Stimulated activated memory B cell treated with anti-CD40 and anti-IgM and Interleukin-4, amounts not matched to agents 10 μg/mL and 1 μg/mL and 100 μg/mL, for 72 hours (primary cell): ENCODE measurements at places on chromosomes 2 and 18.

GRCh38 chr2:60475123-60475830, 78.2 kb downstream of the BCL11A start:
- ATAC-seq = no peak

- ATAC-seq = no peak
These were observed 1.1 kb upstream of the NYAP2 start for GRCh38 chr2:225398372-225398771.

- no peak for ATAC-seq
These were observed 40.4 kb upstream of the GPR155 start for GRCh38 chr2:174527101-174527721.

- ATAC-seq = no peak
These were observed 14.1 kb downstream of the NRP2 start for GRCh38 chr2:205696331-205696926.

GRCh38 chr2:226308986-226309385, 490.6 kb downstream of the IRS1 start:
- ATAC-seq = no peak

- ATAC-seq = no peak
These were observed 227.6 kb upstream of the SMIM21 start for GRCh38 chr18:75654851-75655751.

- ATAC-seq = no peak
These were observed 30.6 kb downstream of the MYO7B start for GRCh38 chr2:127566139-127566417.

GRCh38 chr2:212197776-212198175, 340.8 kb downstream of the ERBB4 start:
- ATAC-seq = no peak

- ATAC-seq = no peak
These were observed 28.6 kb downstream of the RBMS1 start for GRCh38 chr2:160465002-160465401.

GRCh38 chr2:235603659-235604058, 109.8 kb downstream of the AGAP1 start:
- ATAC-seq = no peak

GRCh38 chr2:202494300-202495229, 118.4 kb downstream of the BMPR2 start:
- no peak for ATAC-seq

GRCh38 chr2:58740426-58740825, 499.3 kb upstream of the FANCL start:
- no peak for ATAC-seq

DNA sequence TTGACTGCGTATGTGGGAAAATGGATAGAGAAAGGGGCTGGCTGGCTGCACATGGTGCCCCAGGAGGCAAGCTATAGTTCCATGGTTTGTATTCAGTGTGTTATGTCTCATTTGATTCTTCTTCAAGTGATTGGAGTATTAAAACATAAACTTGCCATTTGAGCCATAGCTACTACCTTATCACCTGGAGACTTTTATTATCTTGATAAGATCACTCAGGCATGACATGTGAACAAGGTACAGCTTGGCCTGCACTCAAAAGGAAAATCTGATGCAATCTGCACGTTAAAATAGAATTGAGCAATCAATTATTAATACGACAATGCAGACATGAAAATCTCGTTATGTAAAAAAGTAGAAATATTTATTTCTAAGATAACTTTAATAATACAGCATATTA, 116.9 kb downstream of the RND3 start:
- no peak for ATAC-seq

DNA sequence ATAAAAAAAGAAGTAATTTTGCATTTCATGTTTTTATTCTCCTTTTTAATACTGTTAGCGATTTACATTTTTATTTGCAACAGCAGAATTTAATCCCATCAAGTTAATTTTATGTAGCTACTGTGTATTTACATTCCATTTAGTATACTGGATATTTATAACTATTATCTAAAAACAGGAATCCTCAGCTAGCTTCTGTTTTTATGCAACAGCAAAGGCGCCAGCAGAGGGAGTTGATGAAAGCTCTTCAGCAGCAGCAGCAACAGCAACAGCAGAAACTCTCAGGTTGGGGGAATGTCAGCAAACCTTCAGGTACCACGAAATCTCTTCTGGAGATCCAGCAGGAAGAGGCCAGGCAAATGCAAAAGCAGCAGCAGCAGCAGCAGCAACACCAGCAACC, 26.2 kb upstream of the SNORC start:
- ATAC-seq = no peak

DNA sequence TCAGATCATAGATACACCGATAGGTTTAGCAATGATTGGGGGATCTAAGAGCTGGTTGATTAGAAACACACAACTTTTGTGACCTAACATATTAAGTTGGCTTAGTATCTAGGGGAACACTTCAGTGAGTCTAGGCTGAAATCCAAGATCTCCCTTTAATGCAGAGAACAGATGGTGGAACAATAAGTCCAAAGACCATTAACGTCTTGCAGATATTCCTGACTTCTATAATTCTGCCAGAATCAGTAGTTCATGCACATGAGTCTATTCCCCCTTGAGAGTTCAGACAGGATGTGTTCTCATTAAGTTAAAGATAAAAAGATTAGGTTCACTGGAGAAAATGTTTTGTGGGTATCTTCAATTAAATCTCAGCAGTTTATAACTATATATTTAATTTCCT, 506.5 kb downstream of the TSN start:
- no peak for ATAC-seq

- no peak for ATAC-seq
These were observed 22.0 kb downstream of the TSPYL6 start for GRCh38 chr2:54233832-54234649.

- no peak for ATAC-seq
These were observed 58.6 kb upstream of the DOCK10 start for GRCh38 chr2:225100856-225101294.

- ATAC-seq = no peak
These were observed 128.9 kb upstream of the HS6ST1 start for GRCh38 chr2:128447538-128447995.
